ENCODE measurements at places on chromosomes 11 and 22.

GRCh38 chr22:30370641-30371230 is 13.9 kb downstream of the CCDC157 start:
- DNase-seq: no peak

DNA sequence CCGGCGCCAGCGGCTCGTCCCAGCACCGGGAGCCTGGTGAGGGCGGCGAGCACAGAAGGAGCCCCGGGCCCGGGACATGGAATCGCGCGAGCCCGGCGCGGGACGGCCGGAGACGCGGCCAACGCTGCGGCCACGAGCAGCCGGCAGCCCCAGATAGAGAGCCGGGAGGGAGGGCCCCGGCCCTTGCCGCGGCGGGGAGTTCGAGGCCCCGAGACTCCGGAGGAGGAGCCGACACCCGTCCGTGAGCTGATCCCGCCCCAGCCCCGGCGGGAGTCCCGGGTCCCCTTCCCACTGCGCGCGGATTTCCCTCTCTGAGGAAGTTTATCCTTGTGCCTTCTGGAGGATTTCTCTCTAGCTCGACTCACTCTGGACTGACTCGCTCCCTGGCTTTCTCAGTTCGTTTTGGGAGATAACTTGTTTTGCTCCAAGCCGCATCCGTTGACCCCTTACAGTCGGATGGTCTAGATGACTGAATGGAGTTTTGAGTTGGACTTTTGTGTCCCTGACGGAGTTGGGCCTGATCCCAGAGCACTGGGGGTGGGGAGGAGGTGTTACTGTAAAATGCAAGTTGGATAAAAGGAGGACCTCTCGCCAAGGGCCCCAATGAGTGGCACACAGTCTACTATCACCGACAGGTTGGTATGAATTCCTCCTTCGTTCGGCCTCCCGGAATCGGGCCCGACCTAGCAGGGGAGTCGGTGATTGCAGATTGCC is 585 bp downstream of the ARHGEF12 start:
- DNase-seq: no peak

GRCh38 chr11:106426696-106427095 is 349.2 kb downstream of the AASDHPPT start:
- DNase-seq: no peak

DNA sequence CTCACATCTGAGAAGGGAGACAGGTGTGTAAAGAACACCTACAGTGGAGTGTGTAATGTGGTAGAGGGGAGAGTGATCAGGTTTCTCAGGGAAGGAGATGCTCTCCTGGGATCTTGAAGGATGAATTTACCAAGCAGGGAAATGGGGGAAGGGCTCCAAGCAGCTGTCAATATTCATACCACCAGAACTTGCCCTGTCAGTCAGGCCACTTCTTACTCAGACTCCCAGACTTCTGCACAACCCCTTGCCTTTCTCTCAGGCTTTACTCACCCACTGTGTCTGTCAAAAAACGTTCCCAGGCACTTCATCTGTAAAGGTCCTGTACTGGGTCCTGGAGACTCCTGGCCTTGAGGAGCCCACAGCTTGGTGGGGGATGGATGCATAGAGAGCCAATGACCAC is 14.0 kb upstream of the FCHSD2 start:
- DNase-seq: no peak

GRCh38 chr11:71456294-71456693 is 3.3 kb downstream of the NADSYN1 start:
- no peak for DNase-seq

GRCh38 chr11:109939166-109939810 is 153.9 kb upstream of the ZC3H12C start:
- DNase-seq: no peak

GRCh38 chr11:69320756-69321741 is 27.1 kb downstream of the MYEOV start:
- DNase-seq: no peak

DNA sequence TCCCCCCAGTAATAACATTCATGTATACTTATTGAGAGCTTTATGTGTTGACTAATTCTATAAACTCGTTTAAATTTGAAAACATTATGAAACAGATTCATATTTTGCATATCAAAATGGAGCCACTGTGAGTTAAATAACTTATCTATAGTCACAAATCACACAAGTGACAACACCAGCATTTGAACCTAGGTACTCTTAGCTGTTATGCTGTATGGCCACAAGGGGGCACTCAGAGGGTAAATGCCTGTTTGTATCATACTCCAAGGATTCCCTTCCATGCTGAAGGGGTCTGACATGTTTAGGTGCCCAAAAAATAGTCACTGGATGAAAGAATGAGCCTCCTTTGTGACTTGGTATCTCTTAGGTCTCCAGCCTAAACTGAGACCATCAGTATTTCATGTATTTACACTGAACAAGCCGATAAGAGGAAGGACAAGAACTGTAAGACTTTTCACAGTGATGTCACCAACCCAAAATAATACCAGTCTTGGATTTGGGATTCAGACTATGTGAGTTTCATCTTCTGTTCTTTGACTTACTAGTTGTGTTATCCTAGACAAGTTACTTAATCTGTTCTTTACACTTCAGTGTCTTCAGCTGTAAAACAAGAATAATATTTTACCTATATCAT is 12.2 kb upstream of the OR52D1 start:
- no peak for DNase-seq

DNA sequence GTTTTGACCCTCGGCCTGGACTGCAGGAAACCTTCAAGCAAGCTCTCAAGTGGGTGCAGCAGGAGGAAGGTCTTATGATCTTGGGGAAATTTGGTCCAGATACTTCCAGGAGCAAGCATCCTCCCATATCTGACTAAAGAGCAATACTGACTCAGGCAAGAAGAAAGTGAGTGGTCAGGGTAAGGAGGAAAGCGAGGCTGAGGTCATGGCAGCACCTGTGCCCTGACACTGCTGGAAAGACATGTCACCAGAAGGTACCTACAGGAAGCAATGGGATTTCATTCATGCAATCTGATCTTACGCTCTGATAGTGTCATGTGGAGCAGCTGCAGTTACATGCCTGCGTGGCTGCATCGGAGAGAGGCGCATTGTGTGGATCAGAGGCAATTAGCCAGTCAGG is 6.5 kb upstream of the TOP3B start:
- no peak for DNase-seq

DNA sequence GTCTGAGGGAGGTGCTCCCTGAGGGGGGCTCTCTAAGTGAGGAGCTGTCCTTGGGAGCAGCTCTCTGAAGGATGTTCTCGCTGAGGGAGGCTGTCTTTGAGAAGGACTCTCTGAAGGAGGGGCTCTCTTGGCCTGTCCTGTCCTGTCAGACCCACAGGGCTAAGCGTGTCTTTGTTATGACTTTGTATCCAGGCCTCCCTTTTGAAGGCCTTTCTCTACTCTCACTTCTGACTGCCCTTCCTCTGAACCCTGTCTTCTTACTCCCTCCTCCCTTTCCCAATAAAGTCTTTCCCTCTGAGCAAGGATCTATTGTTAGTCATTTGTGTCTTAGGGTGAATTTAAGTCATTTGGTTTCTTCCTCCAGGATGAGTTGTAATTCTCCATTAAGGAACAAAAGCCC is 330.1 kb upstream of the PLET1 start:
- DNase-seq: no peak

DNA sequence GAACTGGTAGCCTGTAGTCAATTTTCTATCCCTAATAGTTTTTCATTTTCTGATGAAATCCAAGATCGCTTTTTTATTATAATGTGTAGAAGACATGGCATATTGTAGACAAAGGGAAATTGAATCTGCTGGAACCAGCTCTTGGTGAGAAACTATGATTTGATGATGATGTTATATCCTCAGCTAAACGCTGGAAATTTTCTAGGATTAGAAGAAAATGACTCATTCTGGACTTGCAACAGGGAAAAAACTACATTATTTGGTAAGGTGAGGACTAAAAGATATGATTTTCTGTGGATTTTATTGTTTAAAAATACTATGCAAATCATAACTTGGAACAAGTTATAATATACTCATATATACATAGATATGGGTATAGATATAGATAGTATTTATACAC is 14.1 kb upstream of the PGM2L1 start:
- DNase-seq: no peak

DNA sequence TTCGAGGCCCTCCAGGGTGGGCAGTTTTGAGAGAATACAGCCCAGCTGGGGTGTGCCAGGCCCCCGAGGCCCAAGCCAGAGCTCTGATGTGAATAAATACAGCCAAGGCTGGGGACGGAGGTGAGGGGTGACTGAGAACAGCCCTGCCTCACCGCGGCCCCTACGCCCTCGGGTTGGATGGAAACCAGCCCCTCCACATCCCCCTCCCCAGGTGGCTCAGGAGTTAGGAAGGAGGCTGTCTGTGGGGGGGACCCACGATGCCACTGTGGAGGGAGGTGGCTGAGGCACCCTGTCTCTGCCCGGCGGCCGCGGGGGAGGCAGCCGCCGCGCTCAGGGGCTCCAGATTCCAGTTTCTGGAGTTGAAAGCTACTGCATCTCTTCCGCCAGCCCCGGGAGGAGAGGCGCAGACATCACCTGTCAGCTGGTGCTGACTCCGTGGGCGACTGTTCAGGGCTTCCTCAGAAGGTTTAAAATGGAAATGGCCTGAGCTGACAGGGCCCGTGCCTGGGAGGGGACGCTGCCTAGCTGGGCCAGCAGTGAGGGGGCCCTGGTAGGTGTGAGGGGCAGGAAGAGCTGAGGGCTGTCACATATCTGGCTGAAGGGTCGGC is 1.4 kb downstream of the FLRT1 start:
- DNase-seq: no peak

- DNase-seq: no peak
These were observed 15.9 kb downstream of the KCNQ1 start for GRCh38 chr11:2460540-2461252.

GRCh38 chr11:123194337-123195187 is 486 bp downstream of the CLMP start:
- DNase-seq: no peak

DNA sequence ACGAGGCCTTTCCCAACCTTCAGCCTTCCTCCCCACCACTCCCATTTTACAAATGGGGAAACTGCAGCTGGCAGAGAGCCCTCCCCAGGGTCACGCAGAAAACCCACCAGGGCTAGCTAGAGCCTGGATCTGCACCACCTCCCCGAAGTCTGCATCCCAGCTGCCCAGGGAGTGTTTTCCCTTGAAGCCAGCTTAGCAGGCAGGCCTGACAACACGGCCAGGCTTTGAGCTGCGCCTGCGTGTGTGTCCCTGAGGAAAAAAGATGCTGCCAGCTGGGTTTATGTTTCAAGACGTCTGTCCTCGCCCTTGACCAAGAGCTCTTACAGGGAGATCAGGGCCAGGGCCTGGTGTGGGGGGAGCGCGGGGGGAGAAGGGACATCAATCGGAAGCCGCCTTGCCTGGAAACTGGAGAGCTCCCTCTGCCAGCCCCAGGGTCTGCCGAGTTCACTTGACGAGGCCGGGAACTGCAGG is 20.3 kb downstream of the WNT11 start:
- DNase-seq: no peak

- no peak for DNase-seq
These were observed 307.2 kb upstream of the MPPED2 start for GRCh38 chr11:30893318-30893717.

DNA sequence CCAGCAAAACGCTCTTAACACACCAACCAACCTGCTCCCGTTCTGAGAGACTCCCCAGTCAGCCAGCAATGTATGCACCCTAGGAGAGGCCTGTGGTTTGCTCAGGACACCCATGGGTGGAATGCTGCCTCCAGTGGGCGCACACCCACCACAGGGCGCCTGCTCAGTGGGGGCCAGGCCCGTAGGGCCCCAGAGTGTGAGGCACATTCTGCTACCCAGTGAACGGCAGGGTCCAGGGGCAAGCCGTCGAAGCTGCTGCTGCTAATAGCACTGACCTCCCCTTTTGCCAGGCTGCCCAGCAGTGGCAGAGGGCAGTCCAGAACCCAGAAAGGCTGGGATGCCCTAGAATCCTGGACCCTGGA is 12.8 kb downstream of the B3GAT1 start:
- no peak for DNase-seq

GRCh38 chr11:35126000-35126878 is 12.7 kb upstream of the CD44 start:
- peak; percentile 31 for DNase-seq

DNA sequence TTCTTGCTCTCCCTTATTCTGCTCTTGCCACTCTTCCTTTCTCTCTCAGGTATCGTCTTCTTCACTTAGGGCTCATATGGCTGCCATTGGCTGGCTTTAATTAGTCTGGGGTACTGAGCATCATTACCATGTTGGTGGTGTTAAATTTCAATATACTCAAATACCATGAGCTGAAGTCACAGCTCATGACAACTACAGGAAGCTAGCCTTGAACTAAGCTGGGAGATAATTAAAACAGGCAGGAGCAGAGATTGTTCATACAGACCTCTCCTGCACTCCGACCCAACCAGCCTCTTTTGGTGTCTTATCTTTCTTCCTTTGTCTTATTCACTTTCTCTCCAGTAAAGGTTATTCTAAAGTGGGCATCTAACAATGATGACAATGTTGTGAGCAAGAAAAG is 130.9 kb upstream of the BLID start:
- no peak for DNase-seq

GRCh38 chr11:124470561-124471227 is 25.2 kb upstream of the OR8B8 start:
- DNase-seq: no peak

DNA sequence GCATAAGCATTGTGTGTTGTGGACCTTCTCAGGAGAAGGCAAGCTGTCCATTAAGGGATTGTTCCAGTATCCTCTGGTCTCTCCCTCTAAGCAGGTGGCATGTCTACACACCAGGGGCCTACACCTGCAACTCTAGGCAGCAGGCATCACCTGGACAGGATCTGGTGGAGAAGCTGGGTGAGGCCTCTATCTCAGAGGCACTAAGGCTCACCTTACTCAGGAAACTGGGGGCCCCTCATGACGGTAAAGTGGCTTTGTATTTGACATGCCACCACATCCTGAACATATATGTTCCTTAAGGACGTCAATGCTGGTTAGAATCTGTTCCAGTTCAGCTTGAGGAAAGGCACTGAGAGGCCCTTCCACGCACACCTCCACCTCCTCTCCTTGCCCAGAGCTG is 891.3 kb downstream of the OPCML start:
- no peak for DNase-seq

DNA sequence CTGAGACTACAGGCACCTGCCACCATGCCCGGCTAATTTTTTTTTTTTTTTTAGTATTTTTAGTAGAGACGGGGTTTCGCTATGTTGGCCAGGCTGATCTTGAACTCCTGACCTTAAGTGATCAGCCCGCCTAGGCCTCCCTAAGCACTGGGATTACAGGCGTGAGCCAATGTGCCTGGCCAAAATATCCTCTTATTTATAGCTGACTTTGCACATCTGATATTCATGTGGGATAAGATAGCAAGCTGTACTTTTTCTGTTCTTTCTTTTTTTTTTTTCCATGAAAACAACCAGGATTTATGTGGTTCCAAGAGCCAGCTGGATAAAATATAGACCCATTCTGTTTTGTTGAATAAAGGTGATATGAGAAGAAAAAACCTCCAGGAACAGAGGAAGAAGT is 12.1 kb upstream of the XBP1 start:
- no peak for DNase-seq

Measured in T-helper 2 cell (primary cell).